ENCODE measurements at places on chromosomes 5 and 9.

DNA sequence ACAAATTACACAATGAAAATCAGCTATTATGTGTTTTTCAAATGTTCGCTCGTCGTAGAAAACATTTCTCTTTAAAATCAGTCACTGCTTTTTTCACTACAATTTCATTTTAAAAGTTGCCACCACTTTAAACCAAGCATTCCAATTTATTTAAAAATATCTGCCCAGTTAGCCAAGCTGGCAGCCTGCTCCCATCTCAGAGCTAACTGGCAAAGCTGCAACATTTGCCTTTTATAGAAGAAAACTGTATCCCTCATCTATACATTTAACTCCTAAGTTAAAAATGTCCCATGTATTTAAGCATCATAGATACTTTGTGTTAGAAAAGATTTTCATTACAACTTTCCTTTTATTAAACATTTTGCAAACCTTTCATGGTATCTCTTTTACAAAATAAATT lies 294.9 kb upstream of the ADAMTS16 start:
- no peak for DNase-seq

- no peak for DNase-seq
Measured at GRCh38 chr5:92460505-92460904, 1077.4 kb upstream of the ARRDC3 start.

DNA sequence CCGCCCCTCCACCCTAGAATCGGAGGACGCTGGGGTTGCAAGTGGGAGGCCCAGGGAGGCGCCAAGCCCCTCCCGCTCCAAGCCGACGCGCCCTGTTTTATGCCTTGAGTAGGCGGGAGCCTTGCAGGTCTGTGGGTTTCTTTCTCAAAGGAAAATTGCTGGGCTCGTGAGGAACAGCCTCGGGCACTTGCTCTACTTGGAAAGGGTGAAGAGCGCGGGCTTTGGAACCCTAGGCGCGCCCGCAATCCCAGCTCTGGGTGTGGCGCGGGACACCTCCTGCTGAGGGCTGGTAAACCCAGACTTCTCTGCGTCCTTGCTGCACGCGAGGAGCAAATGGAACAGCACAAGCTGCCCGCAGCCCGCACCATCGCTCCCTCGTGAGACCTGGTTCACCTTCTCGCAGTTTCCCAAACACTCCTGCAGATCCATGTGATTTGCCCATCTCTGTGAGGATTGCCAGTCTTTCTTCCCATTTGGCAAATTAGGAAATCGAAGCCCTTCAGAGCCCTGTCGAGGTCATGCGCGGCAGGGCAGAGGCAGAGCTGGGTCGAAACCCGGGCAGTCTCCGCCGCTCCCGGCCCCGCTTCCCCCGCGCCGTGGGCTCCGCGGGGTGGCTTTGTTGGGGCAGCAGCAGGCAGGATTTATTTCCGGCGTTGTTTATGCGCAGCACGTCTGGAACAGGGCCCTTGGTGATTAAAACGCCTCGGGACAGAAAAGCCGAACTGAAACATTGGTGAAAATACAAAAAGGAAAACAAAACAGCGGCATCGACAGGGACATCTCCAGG lies 98.4 kb upstream of the CPLX2 start:
- DNase-seq: no peak

- DNase-seq: no peak
Measured at GRCh38 chr9:80649496-80649895, 1039.9 kb downstream of the TLE1 start.

DNA sequence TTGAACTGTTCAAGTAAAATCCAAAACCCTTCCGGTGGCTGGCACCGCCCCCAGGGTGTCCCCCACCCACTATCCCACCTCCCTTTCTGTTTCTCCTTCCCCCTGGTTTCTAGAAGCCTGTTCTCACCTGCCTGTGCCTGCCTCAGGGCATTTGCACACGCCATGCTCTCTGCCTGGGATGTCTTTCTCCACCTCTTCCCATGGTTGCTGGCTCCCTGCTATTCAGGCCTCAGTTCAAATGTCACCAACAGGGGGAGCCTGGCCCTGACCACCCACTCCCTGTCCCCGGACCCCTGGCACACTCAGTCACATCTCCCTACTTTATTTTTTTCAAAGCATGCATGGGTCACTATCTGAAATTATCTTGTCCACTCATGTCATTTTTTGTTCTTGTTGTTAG lies 39.9 kb upstream of the EEIG1 start:
- DNase-seq: no peak

GRCh38 chr9:114382699-114383520 lies 4.9 kb downstream of the AKNA start:
- DNase-seq: peak; percentile 64

- no peak for DNase-seq
Measured at GRCh38 chr5:104643320-104643719, 1080.7 kb upstream of the NUDT12 start.

DNA sequence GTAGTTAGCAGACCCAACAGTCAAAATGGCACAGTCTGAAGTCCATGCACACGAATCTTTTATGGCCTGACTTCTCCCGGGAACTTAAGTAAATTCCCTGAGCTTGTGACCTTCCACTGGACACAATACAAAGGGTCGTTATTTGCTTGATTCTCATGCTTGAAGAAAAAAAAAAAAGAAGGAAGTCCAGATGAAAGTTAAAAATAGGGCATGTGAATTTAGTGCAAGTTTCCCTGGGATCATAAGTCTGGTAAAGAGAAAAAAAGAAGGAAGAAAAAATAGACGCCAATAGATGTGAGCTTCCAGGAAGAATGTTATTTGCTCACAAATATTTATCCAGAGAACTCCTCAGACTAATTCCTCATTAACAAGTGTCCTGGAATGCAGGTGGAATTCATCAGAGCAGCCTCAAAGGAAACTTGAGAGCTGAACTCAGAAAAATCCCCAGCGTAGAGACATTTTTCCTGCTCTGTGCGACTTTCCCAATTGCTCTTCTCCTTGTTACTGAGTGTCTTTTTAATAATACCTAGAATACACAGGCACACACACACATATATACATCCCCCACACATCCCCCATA lies 616.3 kb downstream of the EBF1 start:
- DNase-seq: no peak

- DNase-seq: no peak
Measured at GRCh38 chr5:17243287-17244063, 26.0 kb downstream of the BASP1 start.

GRCh38 chr9:8783941-8784340 lies 984.4 kb upstream of the DMAC1 start:
- DNase-seq: no peak

GRCh38 chr5:147464211-147464610 lies 45.7 kb downstream of the DPYSL3 start:
- no peak for DNase-seq

- DNase-seq: no peak
Measured at GRCh38 chr5:140800816-140801493, at the start of gene PCDHA3. Gene PCDHA3, plus strand, starts transcription at chr5:140801057.

GRCh38 chr9:135584934-135585333 lies 23.4 kb downstream of the PAEP start:
- DNase-seq: no peak

- no peak for DNase-seq
Measured at GRCh38 chr5:68418201-68418600, 202.6 kb downstream of the PIK3R1 start.

DNA sequence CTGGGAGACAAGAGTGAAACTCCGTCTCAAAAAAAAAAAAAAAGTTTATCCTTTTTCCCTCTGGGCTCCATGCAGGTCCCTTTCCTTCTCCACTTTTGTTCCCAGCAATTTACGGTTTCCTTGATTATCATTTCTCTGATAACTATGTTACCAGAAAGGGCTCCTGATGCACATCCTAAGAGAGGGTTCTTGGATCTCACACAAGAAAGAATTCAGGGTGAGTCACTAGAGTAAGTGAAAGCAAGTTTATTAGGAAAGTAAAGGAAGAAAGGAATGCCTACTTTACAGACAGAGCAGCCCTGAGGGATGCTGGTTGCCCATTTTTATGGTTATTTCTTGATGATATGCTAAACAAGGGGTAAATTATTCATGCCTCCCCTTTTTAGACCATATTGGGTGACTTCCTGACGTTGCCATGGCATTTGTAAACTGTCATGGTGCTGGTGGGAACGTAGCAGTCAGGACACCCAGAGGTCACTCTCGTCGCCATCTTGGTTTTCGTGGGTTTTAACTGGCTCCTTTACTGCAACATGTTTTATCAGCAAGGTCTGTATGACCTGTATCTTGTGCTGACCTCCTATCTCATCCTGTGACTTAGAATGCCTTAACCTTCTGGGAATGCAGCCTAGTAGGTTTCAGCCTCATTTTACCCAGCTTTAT lies 13.5 kb upstream of the MELK start:
- no peak for DNase-seq

- no peak for DNase-seq
Measured at GRCh38 chr9:92440751-92441046, 16.4 kb upstream of the OMD start.

GRCh38 chr5:154849791-154850201 lies 607 bp downstream of the FAXDC2 start:
- no peak for DNase-seq

DNA sequence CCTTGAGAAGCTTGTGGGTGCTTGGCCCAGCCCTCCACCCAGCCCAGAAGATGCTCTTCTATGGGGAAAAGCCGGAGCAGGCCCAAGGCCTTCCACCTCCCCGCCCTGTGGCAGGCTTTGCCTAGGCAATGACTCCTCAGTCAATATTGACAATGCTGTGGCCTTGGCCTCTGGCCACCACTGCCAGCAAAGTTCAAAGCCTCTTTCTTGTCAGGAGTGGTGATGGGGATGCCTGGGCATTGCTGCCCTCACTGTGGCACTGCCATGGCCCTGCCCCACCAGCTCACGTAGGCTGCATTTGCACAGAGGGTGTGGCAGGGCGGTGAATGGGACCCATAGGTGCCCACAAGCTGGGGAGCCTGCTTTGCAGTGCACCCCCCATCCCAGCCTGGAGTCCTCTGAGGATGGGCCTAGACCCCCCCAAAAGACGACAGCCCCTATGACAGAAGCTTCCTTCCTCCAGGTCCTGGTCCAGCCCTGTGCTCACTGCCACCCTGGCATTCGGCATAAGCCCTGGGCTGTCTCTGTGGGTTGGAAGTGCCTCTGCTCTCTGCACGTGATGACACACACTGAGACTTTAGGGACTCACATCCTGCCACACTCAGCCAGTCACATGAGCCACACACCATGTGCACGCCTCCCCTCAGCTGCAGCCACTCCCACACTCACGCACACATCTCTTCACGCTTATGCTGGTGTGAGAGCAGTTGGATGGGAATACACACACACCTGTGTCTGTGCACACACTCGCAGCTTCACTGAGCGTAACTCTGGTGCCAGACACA lies 31.1 kb downstream of the MORN5 start:
- no peak for DNase-seq

GRCh38 chr5:112865128-112865527 lies 4.0 kb downstream of the SRP19 start:
- DNase-seq: no peak

DNA sequence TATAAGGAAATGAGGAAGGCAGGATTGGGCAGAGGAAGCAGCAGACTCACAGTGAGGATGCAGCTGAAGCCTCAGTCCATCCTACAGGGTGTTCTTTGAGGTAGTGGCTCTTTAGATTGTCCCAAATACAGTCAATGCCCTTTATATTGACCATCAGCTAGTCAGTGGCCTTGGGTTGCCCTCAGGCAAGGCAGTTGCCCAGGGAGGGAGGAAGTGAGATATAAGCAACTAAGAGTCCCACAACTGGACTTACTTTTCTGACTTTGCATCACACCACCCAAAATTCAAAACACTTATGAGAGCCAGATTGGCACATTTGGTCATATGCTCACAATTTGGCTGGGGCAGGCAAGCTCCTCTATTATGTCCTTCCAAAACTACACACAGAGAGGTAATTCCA lies 9.4 kb upstream of the SLC12A2 start:
- no peak for DNase-seq

- no peak for DNase-seq
Measured at GRCh38 chr5:41181691-41182564, 31.4 kb downstream of the C6 start.

GRCh38 chr9:69433392-69433791 lies 108.4 kb downstream of the ENTREP1 start:
- no peak for DNase-seq

DNA sequence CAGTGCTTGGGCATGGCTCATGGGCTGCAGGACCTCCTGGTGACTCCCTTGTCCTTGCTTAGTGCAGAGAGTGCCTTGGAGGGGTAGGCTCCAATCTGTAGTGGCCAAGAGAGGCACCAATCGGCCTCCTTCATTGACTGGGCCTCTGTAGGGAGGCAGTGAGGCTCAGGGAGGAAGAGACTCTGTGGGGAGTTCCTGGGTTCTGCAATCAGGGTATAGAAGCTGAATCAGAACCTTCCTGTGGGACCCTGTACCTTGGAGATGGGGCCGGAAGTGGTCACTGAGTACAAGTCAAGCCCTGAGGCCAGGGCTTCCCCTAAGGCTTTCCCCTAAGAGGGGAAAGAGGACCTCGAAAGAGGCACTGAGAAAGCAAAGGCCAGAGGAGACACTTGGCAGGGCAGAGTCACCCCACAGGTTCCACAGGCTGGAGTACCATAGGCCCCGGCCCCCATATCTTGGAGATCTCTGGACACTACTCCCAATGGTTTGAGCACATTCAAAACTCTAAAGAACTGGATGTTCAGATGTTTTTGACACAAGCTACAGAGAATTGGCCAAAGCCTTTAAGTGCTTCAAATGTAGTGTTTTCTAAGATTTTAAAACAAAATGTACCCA lies 190.5 kb downstream of the HSPA4 start:
- no peak for DNase-seq

GRCh38 chr9:7976167-7976755 lies 176.7 kb upstream of the DMAC1 start:
- DNase-seq: peak; percentile 21

DNA sequence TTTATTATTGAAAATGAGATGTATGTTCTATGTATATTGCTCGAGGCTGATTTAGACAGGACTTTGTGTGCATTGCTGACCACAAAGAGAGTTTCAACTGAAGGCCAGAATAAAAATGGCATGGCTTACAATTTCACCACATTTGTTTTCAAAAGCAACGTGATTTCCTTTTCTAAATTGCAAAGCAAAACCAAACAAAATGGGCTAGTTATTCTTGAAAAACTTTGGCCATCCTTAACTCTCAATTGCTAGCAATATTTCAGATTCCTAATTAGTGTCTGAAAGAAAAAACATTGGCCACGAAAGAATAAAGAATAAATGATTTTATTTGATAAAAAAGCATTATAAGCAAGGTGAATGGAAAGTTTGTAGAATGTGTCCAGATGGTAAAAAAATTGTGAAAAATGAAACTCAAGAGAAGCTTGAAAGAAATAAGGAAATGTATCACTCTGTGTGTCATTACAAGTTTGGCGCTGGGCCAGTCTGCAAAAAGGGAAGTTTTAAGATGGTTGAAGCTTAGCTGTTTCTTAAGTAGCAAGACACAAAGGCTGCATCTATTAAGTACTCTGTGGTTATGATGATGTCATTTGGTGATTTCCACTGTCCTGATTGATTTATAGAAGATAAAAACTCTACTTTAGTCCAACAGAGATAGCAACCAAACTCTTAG lies 89.2 kb upstream of the PRLR start:
- DNase-seq: peak; percentile 36
